ENCODE measurements at places on chromosomes 5 and 9.

GRCh38 chr5:139004374-139005307, 129.5 kb upstream of the LRRTM2 start:
- DNase-seq, result no peak

DNA sequence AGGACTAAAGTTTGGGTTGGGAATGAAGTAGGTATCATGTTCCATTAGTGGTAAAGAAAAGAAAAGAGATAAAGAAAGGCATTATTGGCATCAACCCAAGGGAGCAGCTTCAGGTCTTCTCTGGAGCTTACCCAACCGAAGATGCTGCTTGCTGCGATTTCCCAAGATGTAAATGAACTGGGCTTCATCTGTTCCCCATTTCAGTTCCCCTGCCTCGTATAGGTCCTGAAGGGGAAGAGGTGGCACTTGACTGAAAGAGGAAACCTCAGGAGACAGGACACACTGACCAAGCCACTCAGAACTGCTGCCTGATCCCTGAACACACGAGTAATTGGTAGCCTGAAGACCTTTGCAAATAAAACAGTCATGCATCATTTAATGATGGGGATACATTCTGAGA, 24.6 kb downstream of the ANXA6 start:
- no peak for DNase-seq

- DNase-seq, result no peak
Measured at GRCh38 chr9:8071445-8071798, 271.8 kb upstream of the DMAC1 start.

- DNase-seq, result no peak
Measured at GRCh38 chr9:111120526-111120925, 82.3 kb upstream of the LPAR1 start.

DNA sequence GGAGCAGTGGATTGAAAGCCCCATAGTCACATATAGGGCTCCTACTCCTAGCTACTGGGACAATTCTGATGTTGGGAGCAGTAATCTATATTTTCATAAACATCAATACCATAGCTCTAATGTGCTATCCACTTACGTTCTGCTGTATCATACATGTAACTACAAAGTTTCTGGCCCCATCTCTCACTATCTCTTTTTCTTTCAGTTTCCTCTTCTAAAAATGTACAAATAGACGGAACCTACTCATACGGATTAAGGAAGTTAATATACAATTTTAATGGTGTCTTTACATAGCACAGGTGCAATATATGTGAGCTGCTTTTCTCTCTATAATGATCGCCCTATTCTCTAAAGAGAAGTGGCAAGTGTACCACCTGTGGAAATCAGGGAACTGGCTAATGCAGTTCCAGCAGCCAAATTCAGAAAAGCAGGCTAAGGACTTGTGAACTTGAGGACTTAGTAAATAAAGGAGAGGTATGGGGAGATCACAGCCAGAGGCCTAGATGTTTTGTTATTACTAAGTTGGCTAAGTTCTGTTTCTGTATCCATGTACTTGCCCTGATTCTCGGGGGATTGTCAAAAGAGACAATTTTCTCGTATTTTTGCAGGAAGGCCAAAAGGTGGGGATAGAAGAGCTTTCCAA, 1021.9 kb downstream of the CDH12 start:
- peak; percentile 6 for DNase-seq

DNA sequence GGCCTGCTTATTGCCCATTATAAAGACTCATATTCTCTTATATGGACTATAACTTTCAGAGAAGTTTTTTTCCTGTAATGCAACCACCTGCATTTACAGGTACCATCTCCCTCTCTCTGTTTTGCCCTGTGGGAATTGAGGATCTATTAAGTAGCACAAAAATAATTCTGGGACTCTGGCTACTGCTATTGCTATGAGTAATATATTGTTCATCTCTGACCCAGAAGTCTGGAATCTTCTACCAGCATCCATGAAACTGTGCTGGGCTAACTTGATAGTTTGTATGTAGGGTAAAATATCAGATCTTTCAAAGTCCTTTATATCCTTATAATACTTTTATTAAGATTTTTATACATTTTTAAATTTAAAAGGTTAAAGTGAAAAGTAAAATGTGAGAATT, 607.2 kb downstream of the EFNA5 start:
- no peak for DNase-seq

GRCh38 chr9:16986556-16986955, 116.1 kb upstream of the BNC2 start:
- no peak for DNase-seq

All from GM12865 (cell line).